Activated CD4-positive, CD25-positive, alpha-beta regulatory T cell (primary cell): ENCODE measurements at places on chromosomes 4 and X.

DNA sequence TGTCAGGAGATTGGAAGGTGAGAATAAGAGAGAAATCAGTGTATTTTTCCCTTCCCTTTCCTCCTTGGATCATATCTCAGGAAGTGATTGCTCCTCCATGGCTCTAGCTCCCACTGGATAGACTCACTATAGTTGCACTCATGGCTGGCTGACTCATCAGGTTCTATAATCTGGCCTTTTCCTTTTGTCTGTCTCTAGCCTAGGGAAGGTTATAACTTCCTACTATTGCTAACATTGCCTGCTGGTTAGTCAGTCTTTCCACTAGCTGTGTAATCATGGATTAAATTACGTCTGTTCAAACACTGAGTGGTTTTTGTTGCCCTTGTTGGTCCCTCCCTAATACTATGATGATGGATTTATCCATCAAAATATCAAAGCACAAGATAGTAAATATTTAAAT is 195.5 kb upstream of the VEGFC start:
- DNase-seq, result no peak

- no peak for DNase-seq
These were observed 48.8 kb upstream of the AFAP1 start for GRCh38 chr4:7988437-7988836.

DNA sequence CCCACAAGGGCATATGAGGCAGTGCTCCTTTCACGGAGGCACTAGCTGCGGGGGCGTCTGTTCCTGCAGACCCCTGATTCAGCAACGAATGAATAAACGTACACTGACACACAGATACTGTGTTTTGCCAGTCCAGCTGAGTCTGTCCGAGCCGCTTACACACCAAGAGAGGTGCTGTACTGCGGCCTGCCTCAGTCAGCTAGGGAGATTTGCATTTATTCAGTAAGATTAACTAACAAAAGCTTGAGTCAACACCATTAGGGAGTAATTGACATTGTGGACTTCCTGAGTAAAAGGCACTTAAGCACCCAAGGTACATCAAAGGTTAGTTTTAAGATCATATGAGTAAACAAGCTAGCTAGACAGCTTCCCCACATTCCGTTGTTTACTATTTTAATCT is 31.0 kb upstream of the BEX4 start:
- no peak for DNase-seq

DNA sequence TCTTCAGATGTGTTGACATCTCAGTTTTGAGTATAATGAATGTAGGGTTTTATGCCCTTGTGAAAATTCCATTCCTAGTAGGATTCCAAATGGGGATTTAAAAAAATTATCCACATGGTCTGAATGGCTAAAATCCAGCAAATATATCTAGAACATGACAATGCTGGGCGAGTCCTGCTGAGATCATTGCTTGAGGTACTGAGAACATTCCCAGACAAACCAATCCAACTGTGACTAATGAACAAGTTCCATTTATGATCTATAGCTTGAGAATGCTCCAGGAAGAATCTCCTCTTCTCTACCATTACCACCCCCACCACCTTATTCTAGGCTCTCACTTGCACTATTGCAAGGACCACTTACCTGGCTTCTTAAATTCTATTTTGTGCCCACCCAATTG is 77.2 kb upstream of the IL1RAPL2 start:
- no peak for DNase-seq

GRCh38 chr4:112266823-112267222 is 18.9 kb downstream of the TIFA start:
- no peak for DNase-seq
